CD4-positive, alpha-beta T cell treated with Interleukin-15 for 1 hour (primary cell): ENCODE measurements at places on chromosomes 16 and 17.

- DNase-seq, result no peak
These were observed 4.4 kb upstream of the SNX29 start for GRCh38 chr16:11972128-11972527.

DNA sequence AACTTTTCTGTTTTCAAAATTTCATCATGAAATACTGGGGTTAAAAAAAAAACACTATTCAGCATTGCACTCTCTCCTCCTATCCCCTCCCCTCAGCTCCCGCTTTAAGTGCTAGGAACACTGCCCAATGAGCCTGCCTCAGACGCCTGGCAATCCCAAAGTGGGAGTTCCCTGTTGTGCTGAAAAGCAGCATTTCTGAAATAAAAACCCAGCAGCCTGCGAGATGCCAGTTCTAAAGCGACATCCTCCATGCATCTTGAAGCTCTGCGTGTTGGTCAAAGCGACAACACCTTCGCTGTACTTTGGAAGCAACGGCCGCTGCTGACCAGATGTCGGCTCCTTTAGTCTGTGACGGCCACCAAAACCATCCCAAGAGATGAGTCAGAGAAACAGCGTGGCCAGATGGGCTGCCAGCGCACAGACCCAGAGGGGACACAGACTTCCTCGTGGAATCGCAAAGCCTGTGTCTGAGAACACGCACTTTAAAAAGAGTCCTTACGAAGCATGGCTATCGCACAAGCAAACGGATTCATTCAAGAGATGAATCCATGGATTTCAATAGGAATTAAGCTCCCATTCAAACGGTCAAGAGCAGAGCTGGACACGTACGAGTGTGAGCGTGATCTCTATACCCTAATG lies 32.8 kb downstream of the FBXO31 start:
- DNase-seq, result no peak

DNA sequence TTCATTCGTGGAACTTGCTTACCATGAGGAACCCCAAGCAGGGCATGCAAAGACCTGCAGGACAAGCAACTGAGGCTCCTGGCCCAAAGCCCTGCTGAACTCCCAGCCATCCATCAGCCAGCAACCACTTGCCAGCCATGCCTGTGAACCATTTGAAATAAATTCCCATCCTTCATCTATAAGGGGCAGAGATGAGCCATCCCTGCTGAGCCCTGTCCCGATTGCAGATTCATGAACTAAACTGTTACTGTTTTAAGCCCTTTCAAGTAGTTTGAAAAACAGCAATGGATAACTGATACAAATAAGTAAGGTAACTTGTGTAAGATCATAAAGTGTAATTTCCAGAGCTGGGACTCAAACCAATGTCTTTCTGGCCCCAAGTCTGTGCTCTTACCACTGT lies 114.4 kb upstream of the WSCD1 start:
- no peak for DNase-seq

GRCh38 chr16:76897816-76898215 lies 293.2 kb upstream of the MON1B start:
- DNase-seq, result no peak

DNA sequence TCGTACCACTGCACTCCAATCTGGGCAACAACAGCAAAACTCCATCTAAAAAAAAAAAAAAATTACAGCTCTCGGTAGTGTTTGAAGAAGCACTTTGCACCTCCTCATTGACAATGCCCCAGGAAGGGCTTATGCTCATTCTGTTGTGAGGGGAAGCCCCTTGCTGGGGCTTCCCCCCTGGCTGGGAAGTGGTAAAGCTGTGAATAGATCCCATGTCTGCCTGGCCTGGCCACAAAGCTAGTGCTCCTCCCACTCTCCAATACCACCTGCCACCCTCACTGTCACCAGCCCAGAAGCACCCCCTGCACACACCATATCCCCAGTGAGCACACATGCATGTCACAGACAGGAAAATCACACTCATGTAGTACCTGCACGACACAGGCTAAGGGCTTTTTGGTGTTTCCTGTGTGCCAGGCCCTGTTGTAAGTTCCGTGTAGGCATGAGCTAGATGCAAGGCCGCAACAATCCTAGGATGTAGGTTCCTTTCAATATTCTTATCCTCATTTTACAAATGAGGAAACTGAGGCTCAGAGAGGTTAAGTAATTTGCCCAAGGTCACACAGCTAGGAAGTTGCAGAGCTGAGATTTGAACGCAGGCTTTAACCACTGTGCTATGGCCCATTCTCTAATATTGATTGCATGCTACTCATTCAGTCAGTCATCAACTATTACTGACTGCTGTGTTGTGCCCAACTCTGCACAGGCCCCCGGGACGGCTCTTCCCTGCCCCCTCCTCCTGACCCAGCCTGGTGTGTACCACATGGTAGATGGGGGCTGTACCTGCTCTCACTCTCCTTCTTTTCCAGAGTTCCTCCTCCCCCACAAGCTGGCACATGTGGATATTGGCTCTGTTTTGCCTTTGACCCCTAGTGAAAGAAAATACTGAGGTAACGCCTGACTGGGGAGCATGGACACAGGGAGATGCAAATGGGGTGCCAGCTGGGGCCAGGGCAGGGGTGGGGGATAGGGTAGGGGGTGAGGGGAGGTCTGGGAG lies 11.9 kb upstream of the COL1A1 start:
- DNase-seq, result peak; percentile 45

GRCh38 chr17:69909389-69909788 lies 165.6 kb upstream of the KCNJ16 start:
- no peak for DNase-seq

DNA sequence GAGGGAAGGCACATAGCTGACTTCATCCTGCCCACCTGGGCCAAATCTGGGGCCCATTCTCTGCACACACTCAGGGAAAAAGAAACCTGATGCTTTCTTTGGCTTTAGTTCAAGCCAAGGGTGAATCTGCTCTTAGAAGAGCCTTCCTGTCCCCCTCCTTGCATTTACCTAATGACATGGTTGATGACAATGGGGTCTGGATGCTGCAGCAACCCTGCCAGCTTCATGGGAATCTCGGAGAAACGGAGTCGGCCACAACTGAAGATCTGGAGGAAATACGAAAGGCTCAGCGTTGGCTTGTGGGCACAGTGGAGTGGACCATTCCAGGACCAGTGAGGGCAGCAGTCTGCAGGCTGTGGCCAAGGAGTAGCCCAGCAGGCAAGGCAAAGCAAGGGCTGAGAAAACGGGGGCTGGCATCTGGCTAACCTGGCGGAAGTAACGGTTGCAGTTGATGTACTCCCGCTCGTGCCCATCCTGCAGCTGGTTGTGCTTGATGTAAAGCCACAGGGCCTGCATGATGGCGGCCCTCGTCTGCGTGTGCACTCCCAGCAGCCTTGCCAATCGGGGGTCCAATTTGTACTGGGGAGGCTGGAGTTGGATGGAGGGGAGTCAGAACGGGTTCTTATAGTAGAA lies 6.4 kb upstream of the FTSJ3 start:
- DNase-seq, result no peak
